ENCODE measurements at places on chromosomes 6 and 20.

DNA sequence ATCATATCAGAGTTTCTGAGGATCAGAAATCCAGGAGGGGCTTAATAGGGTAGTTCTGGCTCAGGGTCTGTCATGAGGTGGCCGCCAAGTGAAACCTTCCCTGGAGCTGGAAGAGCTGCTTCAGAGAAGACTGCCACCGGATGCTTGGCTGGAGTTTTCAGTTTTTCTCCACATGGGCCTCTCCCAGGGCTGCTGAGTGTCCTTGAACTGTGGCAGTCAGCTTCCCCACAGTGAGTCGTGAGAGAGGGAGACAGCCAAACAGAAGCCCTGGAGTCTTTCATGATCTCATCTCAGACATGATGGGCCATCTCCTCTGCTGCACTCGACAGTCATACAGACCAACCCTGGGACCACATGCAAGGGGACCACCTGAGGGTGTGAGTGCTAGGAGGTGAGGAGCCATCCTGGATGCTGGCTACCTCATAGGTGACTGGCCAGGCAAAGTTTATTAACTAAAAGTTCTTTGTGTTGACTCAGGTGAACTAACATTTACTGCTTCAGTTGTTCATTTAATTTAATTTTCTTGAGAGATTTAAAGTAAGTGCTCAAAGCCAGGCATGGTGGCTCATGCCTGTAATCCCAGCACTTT, 71.5 kb downstream of the SHLD1 start:
- DNase-seq, result no peak

DNA sequence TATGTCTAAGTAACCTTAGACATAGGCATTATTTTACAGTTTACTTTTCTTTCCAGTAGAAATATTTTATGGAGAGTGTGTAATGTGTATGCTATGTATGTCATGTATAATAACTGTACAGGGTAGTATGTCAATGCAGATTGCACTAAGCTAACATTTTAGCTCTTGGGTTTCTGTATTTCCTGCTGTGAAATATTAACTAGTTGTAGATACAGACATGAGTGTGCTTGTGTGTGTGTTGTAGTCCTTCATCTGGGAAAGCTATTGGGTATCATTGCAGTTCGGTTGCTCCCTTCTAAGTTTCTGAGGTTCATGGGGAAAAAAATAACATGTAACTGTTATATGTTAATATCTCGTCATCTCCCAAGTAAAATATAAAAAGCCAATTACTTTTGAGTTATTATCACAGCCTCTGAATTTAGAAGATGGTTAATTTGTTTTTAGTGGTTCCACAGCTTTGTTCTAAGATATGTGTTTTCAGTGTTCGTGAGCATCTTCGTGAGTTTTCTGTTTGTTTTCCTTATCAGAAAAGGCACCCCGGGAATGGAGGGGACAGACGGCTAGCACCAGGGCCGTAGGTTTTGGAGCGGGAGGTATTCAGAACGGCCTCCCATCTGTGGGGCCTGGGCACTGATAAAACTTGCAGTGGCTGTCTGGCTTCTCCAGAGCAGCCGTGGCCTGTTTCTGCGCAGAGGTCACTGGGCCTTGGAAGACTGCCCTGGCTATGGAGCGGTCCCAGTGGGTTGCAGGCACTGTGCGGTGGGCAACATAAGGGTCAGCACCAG, 215.0 kb downstream of the ARID1B start:
- DNase-seq, result no peak

DNA sequence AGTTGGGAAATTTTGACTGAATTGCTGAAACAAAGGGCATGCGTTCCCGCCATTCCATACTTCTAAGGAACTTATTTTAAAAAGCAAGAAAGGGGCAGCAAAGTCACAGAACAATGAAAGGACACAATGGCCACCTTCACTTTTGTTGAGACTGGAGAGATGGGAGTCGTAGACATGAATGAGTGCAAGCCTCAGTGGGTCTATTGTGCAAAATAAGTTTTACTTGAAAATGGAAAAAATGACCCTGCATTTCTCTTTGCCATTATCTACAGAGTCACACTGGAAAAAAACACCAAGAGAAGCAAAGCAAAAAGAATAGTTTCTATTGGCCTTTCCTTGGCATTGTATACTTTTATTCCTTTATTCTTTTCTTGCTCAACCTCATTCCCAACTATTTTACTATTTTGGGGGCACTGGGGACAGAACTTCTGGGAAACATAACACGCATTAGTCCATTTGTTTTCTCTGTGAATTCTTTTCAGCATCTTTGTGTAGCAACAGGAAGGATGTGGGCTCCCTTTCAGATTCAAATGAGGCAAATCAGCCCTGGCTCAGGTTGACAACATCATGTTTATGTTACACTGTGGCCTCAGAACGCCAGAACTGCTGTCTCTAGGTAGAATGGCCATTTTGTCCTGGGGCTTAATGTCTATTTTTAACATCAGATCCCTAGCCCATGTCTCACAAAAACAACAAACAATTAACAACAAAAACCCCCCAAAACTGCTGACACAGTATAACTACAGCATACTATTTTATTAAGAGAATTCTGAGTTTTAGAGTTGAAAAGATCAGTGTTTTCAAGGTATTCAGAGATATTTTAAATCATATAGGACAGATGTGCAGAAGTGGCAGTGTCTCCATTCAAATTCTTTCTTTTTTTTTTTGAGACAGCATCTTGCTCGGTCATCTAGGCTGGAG, 122.2 kb downstream of the FYN start:
- DNase-seq, result no peak

DNA sequence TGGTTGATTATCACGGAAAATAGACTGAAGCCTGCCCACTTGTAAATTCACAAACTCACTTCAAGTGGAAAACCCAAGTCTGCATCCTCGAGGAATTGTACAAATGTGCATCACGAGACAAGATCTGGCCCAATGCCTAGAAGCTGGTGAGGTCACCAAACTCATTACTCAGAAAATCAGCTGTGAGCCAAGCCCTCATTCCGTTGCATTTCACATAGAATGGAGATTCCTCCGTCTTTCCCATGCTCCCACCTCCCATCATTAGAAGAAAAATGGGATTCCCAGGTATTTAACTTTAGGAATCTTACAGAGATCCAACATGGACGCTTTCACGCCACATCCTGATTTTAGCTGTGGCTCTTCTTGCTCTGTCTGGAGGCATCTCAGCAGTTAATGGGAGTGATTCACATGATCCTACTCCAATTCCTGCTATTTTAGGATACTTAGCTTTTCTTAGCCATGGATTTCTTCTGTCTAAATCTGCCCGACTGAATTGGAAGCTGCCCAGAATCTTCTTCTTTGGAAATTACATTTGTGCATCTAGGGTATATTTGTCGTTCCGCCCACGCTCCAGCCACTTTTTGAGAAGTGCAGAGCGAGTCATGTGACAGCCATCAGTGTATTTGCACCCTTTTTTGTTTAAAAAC, 68.7 kb upstream of the STMND1 start:
- DNase-seq, result no peak

DNA sequence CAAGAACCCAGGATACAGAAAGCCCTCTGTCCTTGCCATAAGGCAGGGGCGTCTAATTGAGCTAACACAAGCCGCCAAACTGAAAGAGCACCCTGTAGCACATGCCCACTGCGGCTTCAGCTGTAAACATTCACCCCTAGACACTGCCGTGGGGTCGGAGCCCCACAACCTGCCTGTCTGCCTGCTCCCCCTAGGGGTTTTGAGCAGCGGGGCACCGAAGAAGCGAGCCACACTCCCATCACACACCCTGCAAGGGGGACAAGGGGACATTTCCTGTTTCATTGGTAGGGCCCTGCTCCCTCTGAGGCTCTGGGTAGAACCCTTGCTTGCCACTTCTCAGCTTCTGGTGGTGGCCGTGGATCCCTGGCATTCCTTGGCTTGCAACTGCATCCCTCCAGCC, 45.2 kb upstream of the BCLAF1 start:
- DNase-seq, result peak; percentile 14

DNA sequence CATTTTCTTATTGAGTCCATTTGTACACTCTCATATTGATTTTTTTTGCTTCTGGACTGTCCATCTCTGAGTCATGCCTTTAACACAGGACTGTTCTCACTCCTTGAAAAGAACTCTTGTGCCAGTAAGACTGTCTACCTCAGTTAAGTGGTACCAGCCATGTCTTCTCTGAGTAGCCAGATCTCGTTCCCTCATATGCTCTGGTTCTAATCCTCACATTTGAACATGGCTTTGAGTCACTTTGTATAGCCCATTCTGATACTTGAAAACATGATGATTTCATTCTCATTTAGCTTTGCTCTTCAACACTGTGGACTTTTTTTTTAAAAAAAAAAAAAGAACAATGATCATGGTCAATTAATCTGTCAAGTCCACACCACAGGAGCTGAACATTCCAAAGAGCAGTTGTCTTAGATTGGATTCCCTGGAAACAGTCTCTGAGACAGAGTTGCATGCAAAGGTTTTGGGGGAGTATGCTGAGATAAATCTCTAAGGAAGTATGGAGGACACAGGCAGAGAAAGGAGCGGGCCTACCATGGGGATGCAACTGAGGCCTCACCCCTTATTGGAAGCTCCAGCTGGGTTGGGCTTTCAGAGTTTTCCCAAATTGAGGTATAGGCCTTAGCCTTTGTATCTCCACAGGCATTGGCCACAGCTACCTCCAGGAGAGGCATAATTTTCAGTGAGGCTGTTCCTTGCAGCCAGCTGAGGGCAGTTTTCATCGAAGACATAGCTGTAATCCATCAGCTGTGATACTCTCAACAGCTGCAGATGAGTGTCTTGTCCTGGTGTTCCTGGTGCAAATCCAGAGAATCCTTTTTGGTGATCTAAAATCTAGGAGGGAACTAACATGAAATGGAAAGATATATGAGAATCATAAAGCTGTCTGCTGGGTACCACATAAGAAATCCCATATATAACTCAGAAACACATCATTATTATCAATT, 6.0 kb upstream of the PTCHD4 start:
- no peak for DNase-seq

- DNase-seq, result no peak
Measured at GRCh38 chr20:44772636-44773035, 27.0 kb downstream of the KCNK15 start.

DNA sequence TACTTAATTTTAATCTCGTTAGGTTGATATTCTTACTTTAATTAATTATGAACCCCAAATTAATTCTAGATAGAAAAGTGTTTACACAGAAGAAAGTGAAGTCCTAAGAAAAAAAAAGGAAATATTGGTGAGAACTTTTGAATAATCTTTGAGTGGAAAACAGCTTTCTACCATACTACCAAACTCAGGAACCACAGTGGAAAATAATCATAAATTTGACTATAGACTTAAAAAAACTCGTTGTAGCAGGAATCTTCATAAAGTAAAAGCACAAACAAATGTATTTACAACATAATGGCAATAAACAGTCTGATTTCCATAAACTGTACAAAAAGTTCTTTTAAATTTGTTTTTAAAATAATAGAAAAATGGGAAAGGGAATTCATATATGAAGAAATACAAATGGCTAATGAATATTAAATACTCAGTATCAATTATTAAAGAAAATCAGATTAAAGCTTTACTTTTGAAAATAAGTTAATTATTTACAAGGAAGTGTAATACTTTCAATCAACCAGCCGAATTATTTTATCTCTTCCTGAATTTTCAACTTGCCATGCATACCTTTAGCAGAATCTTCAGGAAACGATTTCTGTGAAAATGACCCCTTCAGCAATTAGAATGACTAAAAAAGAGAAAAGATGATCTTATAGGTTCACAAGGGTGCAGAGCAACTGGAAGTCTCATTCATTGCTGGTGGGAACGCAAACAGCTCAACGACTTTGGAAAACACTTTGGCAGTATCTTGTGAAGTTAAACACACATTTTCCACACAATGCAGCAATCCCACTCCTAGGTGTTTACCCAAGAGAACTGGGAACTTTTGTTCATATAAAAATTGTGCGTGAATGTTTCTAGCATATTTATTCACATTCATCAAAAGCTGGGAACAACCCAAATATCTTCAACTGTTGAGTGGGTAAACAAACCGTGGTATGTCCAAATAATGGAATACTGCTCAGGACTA, 38.5 kb upstream of the BMP6 start:
- no peak for DNase-seq

DNA sequence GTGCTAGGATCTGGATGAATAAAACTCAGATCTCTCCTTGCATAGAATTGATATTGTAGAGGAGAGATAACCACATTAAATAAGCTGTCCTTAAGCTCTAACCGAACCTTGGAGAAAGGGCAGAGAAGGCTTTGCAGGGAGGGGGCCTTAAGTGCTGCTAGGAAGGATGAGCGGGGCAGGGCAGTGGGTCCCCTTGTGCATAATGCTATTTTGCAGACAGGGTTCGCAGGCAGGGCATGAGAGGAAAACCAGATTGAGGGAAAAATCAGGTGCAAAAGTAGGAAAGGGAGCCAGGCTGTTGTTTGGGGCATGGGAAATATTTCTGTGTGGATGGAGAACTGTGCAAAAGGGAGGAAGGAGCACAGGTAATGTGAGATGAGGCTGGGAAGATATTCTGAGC, 383.0 kb upstream of the JARID2 start:
- peak; percentile 39 for DNase-seq

DNA sequence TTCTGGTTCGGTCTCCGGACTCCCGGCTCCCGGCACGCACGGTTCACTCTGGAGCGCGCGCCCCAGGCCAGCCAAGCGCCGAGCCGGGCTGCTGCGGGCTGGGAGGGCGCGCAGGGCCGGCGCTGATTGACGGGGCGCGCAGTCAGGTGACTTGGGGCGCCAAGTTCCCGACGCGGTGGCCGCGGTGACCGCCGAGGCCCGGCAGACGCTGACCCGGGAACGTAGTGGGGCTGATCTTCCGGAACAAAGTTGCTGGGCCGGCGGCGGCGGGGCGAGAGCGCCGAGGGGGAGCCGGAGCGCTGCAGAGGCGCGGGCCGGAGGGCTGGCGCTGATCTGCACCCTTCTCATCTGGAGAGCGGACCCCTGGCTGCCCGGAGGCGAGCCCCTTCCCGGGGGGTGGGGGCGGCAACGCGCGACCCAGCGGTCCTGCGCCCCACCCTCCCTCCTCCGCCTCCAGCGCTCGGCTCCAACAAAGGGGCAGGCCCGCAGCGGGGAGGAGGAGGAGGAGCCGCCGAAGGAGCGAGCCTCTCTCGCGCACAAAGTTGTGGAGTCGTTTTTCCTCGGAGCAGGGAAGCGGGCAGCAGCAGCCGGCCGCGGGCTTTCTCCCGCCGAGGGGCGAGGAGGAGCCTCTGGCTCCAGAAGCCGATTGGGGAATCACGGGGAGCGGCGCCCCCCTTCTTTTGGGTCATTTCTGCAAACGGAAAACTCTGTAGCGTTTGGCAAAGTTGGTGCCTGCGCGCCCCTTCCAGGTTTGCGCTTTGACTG, at the start of gene UTRN:
Gene UTRN (plus strand): TSS at position 553 of the 765 bp plus-strand sequence. CDS start 6,494 bp downstream, outside the sequence.
- DNase-seq, result peak; percentile 12

DNA sequence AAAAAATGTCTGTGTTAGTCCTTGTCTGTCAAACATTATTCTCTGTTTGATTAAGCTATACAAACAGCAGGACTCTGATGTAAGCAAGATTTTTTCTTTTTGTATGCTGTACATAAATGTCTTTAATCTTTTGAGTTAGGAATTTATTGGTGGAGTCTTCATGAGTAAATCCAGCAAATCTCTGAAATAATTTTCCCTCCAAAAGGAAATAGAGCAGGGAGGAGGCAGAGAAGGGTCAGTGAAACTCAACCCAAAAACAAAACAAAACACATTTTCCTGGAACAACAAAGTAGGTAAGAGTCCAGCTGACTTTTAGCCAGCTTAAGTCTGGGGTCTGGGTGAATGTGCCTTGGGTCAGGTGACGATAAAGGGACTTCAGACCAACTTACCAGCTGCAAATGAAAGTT, 113.7 kb downstream of the FOXA2 start:
- DNase-seq, result no peak
